ENCODE measurements at places on chromosomes 4 and X.

DNA sequence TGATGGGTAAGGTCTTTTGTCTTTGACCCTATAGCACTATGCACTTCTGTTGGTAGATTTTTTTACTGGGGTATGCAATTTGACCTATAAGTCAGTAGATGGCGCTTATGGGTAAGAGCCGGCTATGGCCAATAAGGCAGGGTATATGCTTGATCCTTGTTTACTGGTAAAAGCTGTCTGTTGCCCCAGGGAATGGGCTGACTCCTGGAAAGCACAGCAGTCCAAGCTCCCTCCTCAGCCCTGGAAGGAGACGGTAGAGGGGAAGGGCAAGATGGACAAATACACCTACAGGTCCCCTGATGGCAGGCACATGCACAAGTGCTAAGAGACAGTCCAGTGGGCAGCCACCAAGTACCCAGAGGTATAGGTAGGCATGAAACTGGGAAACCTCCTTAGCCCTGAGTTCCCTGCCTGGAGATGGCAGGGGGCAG is 63.7 kb downstream of the ADAMTS3 start:
- peak; percentile 79 for DNase-seq

- peak; percentile 89 for DNase-seq
These were observed 147.7 kb downstream of the SH3KBP1 start for GRCh38 chrX:19739683-19740082.

- no peak for DNase-seq
These were observed 170.8 kb upstream of the NUDT6 start for GRCh38 chr4:123093236-123093635.

DNA sequence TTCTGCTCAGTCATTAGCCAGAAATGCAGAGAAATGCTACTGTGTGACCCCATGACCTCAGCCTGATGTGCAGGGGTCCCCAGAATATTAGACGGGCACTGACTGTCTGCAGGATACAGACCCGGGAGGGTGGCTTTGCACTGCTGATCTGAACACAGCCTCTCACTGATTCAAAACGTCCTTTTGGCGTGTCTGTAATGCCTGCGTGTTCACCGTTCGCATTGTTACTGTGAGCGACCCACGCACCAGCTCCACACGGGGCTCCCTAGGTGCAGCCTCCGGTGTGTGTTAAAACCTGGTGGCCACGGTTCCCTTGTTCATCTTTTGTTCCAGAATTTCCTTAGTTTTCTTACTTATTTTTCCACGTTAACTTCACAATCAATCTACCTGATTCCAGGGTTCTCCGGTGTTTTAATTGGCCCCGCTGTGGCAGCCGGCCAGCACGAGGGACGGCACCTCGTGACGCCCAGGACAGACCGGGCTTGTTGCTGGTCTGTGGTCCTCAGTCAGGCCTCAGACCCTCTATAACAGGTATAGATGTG is 32.0 kb upstream of the SPON2 start:
- DNase-seq = no peak

DNA sequence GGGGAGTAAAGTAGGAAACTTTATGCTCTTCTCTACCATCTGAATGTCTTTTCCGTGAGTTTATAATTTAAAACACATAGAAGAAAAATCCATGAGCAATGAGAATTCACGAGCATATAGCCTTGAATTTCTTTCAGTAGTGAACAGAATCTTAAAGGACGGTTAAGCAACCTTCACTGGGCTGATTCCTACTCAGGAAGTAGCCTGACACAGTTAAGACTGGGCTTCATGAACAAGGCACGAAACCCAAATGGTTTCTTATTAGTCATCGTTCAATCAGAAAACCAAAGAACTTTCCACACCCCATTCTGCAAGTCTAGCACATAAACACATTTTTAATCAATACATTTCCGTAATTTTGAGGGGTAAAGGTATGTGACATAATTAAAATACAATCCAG is 95.8 kb downstream of the SH3KBP1 start:
- DNase-seq = no peak

DNA sequence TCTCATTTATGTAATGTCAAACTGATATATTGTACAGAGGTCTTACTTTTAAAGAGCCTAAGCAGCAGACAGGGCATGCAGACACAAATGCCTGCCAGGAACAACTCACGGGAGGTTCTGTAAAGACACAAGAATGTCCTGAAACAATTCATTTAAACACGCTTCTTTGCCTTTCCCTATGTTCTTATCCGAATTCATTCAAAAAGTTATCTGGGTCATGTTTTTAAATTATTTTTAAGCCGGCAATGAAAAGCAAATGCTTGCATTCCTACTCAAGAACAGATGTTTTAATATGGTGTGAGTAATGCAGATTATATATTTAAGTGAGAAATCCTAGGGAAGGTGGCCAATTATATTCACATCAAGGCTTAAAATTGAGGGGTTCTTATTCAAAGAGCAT is 192.6 kb downstream of the PDGFC start:
- DNase-seq = no peak

DNA sequence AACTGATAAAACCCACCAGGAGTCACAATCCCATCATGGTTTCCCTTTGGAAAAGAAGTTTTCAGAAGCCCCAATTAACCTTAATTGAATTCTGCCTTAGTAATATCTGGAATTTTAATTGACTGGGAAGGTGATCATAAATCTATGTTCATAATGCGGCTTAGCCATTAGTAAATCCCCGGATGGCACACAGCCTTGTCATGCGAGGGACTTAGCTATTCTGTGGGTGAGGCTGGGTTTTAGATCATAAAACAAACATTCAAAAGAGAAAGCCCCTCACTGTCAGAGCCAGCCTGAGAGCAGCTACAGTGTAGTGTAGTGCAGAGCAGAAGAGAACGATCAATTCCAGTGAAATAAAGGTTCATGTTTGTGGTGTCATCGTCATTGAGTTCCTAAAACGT is 124.0 kb upstream of the NOCT start:
- no peak for DNase-seq

- no peak for DNase-seq
These were observed 250.6 kb downstream of the USP46 start for GRCh38 chr4:52408471-52408870.

GRCh38 chrX:11137543-11138139 is 26.5 kb downstream of the HCCS start:
- DNase-seq = no peak

DNA sequence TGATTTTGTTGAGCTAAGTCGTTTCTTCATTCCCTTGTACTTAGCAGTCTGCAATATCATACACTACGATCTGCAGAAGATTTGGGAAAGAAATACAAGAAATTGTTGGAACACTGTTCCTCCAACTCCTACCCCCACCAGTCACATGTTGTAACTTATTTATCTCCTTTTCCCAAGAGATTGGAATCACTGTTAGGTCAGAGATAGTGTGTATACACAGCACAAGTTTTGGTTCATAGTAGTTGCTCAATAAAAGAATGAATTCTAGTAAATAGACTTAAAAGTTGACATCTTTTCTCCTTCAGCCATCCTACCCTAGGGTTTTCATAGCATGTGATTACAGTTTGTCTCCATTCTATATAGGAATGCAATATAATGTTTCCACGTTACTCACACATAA is 68.8 kb downstream of the ARFIP1 start:
- no peak for DNase-seq

DNA sequence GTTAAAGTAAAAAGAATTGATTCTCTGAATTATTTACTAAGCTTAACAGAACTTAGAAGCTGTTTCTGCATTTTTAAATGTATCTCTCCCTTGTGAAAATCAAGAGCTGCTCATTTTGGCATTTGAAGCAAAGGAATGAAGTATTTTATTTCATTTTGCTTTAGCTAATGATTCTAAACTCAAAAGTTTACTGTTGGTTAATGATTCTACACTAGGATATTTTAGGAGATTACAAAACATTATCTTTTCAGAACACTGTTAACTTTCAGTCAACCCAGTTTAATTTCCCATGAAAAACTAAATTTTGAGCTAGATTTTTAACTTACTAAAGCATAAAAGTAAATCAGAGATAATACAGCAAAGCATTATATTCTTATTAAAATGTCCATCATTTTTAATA is 355.2 kb upstream of the CXorf51B start:
- DNase-seq = no peak

DNA sequence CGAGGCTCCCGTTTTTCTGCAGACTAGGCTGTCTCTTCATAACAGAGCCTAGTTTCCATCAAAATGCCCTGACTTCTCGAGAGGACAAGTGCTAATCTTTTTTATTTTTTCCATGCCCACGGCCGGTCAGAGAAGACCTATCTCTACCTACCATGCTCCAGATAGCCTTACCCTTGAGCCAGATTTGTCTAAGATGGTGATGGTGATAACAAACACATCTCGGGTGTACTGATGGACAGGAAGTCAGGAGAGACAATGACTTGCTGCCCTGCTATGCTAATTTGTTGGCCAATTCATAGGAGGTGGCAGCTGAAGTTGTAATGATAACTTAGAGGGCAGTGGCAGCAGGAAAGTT is 42.2 kb upstream of the NKRF start:
- DNase-seq = no peak

GRCh38 chr4:8108991-8109390 is 49.6 kb downstream of the ABLIM2 start:
- no peak for DNase-seq

- no peak for DNase-seq
These were observed 37.7 kb upstream of the PGM2 start for GRCh38 chr4:37788819-37789218.

DNA sequence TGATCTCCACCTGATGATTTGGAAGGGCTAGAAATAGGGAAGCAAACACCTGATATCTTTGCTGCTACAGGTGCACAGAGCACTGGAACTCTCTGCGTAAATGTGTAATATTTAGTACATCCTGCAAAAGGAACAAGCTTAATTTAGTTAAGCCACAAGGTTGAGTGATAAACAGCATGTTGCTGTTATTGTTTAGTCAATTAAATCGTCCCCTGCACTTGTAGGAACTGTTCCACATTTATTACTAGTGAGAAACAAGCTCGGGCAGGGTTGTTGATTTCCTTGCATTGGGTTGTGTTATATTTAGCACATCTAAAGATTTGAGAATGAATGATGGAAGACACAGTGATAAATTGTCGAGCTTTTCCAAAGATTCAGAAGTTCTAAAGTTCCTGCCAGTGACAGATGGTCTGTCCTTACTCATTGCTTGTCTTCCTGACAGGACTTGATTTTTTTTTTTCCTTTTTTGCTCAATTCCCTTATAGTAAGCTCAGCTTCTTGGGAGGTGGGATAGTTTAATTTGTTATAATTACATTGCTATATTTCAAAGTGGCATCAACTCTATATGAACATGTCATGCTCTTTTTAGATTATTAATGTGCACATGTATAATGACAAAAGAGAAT is 627.0 kb upstream of the ATOH1 start:
- no peak for DNase-seq

DNA sequence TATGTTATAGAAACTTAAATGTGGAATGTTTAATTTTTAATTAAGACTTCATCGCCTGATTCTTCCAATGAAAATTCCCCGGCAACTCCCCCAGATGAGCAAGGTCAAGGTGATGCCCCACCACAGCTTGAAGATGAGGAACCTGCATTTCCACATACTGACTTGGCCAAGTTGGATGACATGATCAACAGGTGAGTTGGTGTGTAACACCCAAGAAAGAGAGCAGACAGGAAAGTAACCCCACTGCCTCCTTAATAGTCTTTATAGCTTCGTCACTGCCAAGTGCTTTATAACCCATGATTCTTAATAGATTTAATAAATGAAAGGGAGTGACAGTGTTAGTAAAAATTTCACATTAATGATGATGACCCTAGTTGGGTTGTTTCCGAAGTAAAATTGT is 43.7 kb downstream of the USP9X start:
- no peak for DNase-seq
